ENCODE measurements at places on chromosomes 11 and 22.

GRCh38 chr11:61392981-61393595, 701 bp downstream of the TMEM216 start:
- no peak for DNase-seq

DNA sequence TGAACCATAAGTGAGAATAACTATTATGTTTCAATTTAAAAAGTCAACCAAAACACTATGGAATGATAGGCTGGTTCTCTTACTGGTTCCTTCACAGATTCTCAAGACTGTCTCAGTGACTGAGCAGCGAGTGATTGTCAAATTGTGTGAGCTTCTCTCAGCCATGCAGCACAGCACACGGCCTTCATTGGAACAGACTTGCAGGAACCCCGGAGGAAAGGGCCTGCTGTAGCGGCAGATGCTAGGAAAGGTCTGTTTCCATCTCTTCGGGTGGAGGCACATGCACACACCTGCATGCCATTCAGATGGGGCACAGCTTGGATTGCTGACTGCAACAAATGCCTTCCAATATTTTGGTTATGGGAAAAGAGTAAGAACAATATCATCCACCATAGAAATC, 741.8 kb downstream of the OPCML start:
- DNase-seq, result no peak

DNA sequence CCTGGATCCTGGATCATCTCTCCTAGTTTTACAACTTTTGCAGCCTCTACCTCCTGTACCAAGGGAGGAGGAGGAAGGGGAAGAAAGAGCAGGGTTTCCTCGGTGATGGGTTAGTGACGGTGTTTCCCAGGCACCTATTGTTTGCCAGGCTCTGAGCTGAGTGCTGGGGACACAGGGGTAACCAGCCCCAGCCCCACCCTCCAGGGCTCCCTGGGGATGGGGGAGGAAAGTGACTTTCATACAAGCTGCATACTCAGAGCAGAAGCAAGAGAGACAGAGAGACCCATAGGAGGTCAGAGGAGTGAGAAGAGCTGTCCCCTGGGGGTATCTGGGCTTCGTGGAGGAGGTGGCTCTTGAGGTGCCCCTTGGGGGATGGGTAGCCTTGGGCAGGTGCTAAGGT, 89.4 kb upstream of the THY1 start:
- peak; percentile 16 for DNase-seq

DNA sequence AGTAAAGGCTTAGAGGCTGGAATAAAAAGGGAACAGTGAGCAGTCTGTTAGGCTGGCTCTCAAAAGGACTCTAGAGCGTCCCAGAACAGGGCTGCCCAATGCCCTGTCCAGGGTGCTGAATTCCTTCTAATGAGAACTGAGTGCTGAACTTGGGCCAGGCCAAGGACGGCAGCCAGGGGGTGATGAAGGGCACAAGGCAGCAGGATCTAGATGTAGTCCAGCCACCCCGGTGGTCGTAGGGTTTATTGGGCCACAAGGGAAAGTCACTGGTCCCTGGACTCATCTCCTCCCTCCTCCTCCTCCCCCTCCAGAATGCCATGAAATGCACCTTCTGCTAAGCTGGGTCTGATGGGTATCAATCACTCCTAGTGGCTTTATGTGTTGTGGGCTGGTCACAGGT, 19.2 kb downstream of the NPTXR start:
- DNase-seq, result peak; percentile 66

GRCh38 chr22:37907036-37907954, 1.2 kb downstream of the MICALL1 start:
- DNase-seq, result no peak

DNA sequence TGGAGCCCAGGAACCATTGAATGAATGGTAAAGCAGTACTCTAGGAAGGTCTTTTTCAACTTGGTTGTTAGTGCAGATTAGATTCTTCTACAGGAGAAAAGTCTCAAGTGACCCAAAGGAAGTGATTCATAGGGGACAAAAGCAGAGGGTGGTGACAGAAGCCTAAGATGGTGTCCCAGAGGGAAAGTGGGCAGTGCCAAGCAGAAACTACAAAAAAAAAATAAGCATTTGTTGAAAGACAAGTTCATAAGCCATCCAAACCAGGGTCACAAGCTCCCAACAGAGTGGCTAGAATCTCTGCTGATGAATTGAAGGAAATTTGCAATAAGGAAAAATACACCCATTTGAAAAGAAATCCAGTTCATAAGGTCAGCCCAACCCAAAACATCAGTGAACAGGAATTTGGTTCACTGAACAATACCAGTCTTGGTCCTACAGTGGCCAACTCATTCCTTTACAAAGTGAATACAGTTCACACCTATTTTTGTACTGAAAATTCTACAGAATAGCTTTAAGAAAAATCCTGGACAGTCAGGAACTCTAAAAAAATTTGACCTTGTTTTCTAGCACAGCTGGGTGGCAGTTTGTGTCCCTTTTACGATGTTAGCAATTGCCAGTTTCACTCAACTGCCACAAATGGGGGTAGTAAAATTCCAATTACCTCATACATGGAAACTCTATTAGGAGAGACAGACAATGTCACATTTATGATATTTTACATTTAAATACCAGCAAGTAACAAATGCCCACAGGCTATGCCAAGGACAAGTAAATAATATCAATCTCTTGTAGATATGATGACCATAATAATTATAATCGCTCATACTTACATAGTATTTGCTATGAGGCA, 21.6 kb upstream of the NUP160 start:
- peak; percentile 56 for DNase-seq

DNA sequence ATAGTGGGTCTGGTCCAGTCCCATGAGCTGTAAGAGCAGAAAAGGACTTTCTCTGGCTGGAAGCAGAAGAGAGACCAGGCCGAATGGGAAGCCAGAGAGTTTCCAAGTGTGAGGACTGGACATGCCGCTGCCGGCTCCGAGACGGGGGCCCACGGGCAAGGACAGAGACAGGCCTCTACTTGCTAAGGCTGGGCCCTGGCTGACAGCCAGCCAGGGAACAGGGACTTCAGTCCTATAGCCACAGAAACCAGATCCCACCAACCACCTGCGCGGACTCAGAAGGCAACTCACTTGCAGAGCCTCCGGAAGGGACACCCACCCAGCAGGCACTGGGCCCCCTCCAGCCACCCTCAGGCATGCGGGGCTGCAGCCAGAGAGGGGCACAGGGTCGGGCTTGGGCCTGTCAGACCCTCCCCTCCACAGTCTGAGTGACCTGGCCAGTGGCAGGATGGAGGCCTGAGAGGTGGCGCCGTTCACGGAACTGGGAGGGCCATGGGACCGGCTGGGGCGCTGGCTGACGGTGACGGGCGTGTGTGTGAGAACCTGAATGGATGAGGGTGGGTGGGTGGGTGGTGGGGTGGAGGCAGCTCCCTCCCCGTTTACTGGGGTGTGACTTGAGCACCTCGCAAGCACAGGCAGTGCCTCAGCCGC, 47.8 kb upstream of the A4GALT start:
- no peak for DNase-seq

DNA sequence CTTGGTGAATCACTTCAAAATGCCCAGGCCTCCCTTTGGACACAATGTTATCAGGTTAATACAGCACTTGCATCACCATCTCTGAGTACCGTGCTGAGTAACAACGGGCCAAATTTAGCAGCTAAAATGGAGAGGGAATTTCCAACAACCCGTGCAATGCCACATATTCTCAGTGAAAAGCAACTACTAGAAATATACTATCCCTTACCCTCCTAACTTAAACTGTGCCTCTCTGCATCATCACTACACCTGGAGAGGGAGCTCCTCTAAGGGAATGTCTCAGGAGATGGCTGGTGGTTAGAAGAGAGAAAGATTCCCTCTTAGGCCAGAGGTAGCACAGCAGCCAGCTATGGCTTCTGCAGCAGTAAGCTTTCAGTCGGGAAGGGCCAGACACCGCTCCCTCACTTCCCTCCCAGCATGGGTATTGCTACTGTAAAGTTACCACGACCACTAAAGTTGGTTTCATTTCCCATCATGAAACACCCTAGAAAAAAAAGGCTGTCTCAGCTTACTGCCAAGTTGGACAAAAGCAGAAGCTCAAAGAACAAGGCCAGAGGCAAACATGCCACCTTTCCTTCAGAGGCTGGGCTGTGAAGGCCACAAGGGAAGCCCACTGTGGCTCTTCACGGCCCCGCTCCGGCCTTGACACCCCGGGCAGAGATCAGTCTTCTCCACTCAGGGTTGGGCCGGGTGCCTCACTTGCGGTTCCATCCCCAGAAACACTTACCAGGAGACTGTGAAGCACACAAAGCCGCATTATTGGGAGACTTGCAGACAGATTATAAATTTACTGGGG, 3.9 kb downstream of the MAML2 start:
- peak; percentile 95 for DNase-seq

- DNase-seq, result no peak
These were observed 250.2 kb downstream of the MN1 start for GRCh38 chr22:27551402-27551801.

GRCh38 chr11:116272181-116272789, 500.5 kb downstream of the BUD13 start:
- no peak for DNase-seq

Data from inflammatory macrophage treated with lipopolysaccharide for 4 hours (primary cell).